ENCODE measurements at places on chromosomes 12 and 14.

GRCh38 chr14:102822311-102822863, 45.1 kb downstream of the TRAF3 start:
- DNase-seq = no peak

- DNase-seq = no peak
Measured at GRCh38 chr14:93019970-93020369, 95.8 kb downstream of the ITPK1 start.

DNA sequence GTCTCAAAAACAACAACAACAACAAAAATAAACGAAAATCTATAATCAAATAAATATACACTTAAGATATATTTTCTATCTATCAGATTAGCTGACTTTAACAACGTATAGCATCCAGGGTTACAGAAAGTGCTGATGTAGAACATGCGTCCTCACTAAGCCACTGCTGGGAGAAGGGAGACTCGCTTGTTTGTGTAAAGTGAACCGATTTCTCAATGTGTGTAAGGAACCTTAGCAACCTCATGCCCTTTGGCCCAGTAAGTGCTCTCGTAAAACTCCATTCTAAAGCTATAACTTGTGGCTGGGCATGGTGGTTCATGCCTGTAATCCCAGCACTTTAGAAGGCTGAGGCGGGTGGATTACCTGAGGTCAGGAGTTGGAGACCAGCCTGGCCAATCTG, 23.8 kb downstream of the NFKBIA start:
- no peak for DNase-seq

GRCh38 chr12:24584032-24584675, 364.7 kb downstream of the BCAT1 start:
- no peak for DNase-seq

GRCh38 chr14:21369949-21370679, 13.7 kb downstream of the SUPT16H start:
- DNase-seq = no peak

GRCh38 chr12:47558625-47559345, 147.0 kb downstream of the RPAP3 start:
- DNase-seq = peak; percentile 58

DNA sequence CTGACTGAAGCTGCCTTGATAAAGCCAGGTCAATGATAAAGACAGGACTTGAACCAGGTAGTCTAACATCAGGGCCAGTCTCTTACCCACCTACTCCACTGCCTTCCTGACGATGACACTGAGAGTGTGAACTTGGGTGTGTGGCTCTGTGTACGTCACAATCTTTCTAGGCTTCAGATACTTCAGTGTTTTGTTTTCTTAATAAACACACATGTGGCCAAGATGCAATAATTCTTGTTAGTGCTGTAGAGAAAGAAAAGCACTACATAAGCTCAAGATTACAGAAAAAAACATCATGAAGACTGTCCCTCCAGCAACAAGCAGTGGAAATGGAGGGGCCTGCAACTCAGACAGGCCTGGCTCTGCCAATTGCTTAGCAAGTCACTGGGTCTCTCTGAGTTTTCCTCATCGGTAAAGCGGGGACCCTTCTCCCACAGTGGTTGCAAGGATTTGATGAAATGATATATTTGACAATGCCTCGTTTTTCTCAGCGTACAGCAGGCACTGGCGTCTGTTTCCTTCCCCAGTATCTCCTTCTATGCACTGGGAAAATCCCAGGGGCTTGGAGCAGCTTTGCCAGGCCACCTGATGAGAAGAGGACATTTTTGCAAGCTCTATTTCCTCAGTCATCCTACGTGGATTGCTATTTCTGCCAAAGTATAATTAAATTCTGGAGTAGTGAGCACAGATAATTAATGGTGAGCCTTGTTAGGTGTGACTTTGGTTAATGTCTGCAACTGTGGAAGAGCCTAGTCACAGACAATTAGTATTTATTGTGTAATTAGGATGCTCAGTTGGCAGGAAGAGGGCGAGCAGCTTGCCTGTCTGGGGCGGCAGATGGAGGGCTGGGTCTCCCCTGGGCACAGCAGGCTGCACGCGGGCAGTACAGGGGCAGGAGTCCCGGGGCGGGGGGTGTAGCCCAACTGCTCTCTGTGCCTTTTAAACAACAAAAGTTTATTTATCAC, 55.8 kb upstream of the CHGA start:
- no peak for DNase-seq
